ENCODE measurements at places on chromosomes 11 and 22. TPM values are rescaled to one million over a fixed set of nuclear protein-coding genes. Genes with fewer than 3 reads are reported as not detected.

The SMC1B gene
- total RNA-seq: not detected

- no peak for DNase-seq
These were observed 8.2 kb downstream of the DGCR8 start for GRCh38 chr22:20088263-20088648.

The MS4A4E gene
- total RNA-seq: 3.0 TPM

DNA sequence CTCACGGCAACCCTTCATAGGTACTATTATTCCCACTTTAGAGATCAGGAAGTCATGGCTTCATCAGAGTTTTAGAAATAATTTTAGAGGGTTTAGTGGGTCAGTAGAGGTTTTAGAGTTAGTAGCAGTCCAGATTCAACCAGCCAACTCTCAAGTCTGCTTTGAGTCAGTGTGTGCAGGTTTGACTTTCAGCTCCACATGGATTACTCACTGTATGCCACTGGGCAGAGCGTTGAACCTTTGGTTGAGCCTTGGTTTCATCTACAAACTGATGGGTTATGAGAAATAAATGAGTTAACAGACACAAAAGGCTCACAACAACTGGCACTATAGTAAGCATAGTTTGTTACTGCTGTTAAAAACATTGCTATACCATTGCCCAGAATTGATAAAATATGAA, 19.0 kb upstream of the TP53AIP1 start:
- DNase-seq: no peak

GRCh38 chr11:61023966-61024295, 52.5 kb downstream of the CD6 start:
- DNase-seq: no peak

DNA sequence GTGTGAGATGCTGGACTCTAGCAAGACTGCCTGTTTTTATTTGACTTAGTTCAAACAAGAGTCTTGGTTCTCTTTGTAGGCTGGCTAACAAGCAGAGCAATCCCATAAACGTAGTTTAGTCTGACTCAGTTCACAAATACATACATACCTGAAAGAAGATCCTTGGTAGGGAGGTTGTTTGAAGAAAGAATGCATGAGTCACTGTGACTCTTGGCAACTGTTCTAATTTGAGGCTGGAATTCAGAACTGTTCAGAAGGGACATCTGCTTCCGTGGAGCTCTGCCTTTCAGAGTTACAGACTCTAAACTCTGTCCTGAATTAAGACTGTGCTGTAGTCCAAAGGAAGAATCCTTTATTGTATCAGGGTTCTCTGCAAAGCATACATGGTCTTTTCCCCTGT, 32.2 kb downstream of the C2CD3 start:
- no peak for DNase-seq

- no peak for DNase-seq
These were observed 10.7 kb upstream of the FAM118A start for GRCh38 chr22:45298934-45299505.

DNA sequence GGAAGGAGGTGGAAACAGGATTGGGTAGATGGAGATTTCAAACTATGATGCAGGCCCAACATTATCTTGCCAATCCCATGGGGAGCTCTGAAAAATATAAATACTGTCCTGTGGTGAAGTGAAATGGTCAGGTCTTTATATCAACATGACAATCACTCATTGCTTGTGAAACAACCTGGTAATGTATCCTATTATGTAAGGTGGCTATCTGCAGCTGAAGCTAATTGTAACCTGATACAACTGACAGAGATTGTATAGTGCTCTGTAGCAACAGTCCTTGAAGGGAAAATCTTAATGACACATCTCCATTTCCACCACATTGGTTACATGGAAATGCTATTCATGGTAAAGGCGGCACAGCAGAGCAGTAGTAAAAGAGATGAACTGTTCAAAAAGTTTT, 20.7 kb upstream of the CHORDC1 start:
- no peak for DNase-seq

- no peak for DNase-seq
These were observed 15.7 kb downstream of the ASPHD2 start for GRCh38 chr22:26444777-26445176.

GRCh38 chr22:36384766-36385481, 2.8 kb downstream of the MYH9 start:
- no peak for DNase-seq

DNA sequence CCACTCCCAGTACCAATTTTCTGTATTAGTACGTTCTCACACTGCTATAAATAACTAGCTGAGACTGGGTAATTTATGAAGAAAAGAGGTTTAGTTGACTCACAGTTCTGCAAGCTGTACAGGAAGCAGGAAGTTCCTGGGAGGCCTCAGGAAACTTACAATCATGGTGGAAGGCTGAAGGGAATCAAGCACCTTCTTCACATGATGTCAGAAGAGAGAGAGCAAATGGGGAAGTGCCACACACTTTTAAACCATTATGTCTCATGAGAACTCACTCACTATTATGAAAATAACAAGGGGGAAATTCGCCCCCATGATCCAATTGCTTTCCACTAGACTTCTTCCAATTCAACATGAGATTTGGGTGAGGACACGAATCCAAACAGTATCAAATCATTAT, 271.4 kb downstream of the ETS1 start:
- DNase-seq: no peak

DNA sequence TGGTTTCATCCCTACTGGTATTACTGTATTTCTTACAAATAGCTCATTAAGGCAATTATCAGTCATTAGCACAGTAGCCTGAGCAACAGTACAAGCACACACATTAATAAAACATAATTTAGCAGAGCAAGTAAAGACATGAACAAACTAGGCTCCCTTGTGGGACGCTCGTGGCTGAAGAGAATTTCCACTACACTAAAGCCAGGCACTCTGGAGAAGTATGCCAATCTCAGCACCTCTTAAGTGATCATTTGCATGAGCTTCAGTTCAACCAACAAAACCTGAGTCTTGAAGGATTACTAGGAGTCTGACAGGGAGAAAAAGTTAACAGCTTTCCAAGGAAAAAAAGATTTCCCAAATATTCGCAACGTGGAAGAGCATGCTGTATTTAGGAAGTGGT, 109.1 kb downstream of the LARGE1 start:
- DNase-seq: no peak

The OTOG gene
- total RNA-seq: not detected

The PTPRJ gene
- 34.9 TPM for total RNA-seq

DNA sequence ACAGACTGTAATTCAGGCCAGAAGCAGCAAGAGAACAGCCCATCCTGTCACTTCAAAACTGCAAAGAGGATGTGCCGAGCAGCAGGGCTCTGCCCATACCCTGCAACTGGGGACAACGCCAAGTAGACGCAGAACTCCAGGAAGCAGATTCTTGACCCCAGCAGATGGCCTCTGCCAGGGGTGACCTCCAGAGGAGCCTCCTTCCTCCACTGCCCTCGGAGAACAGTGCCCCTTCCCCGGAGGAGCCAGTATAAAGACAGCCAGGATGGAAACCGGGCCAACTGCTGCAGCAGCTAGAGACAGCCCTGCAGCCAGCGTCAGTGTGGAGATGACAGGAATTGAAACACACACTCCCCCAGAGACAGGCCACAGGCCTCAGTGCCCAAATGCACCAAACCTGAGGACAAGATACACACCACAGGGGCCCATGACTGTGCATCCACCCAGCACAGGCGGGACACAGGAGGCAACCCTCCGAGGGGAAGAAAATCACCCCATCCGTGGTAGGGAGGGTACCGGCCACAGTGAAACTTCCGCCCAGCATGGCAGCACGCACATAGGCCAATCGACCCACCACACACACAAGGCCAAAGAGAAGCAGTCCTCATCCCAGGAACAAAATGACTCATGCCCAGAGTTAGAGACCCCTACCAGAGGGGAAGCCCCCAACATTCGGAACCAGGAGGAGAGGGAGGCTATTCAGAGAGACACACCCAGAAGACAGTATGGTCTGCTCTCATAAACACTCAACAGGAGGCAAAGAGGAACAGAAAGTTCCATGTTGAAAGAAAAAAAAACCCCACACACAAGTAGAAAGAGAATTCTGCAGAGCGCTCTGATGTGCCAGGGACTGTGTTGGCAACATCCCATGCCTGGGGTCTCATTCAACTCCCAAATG, 5.6 kb downstream of the AHNAK start:
- no peak for DNase-seq

The MPZL3 gene
- 11.8 TPM for total RNA-seq

- no peak for DNase-seq
These were observed 752.7 kb downstream of the METTL15 start for GRCh38 chr11:28860893-28861292.

GRCh38 chr11:64743591-64744543, at the start of gene RASGRP2:
Gene RASGRP2, minus strand, starts transcription at chr11:64744142. Its CDS starts 1,276 bp downstream, at chr11:64742866.
- DNase-seq: peak; percentile 89

The OR8K5 gene
- total RNA-seq: not detected

The RAG2 gene
- total RNA-seq: not detected

The FAT3 gene
- 6.9 TPM for total RNA-seq

DNA sequence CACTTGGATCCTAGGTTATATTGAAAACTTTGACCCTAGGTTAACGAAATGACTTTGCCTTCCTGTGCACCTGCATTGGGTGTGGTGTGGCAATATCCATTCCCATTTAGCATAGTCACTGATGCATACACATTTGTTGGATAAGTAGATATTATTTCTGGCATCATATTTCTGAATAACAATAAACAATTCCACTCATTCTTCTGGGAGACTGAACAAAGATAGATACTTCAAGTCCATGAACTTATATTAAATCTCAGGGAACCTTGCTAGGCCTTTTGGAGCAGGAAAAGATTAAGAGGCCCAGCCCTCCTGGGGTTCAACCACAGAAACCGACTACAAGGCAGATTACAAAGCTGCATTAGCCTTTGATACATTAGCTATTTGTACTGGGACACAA, 118.9 kb downstream of the MSANTD4 start:
- DNase-seq: no peak

The TMPRSS6 gene
- total RNA-seq: 2.1 TPM

GRCh38 chr11:10305262-10305963, 540 bp downstream of the ADM start:
- DNase-seq: peak; percentile 75

The MOGAT2 gene
- total RNA-seq: not detected

The DERL3 gene
- 3.8 TPM for total RNA-seq

Measured in upper lobe of right lung (tissue), 1 donor.